Lung (tissue), 17 donors: ENCODE measurements at places on chromosomes 2 and 18. TPM values are rescaled to one million over a fixed set of nuclear protein-coding genes. Genes with fewer than 3 reads are reported as not detected.
A peak's percentile ranks its signal among the peaks of the same experiment; 100 is the strongest.

IL1RN gene
- total RNA-seq: 18.2 TPM

VIL1 gene
- total RNA-seq: 0.21 TPM

FLACC1 gene
- total RNA-seq: 8.6 TPM

BCL11A gene
- 21.1 TPM for total RNA-seq

CD302 gene
- total RNA-seq: 41.9 TPM

LCLAT1 gene
- 24.2 TPM for total RNA-seq

DSG1 gene
- total RNA-seq: not detected

RND3 gene
- total RNA-seq: 42.7 TPM

NCKAP5 gene
- total RNA-seq: 20.2 TPM

- H3K36me3 ChIP-seq: no peaks in the 10 kb centered on the region
- H3K4me1 ChIP-seq: no peaks in the 10 kb centered on the region
- H3K27me3 ChIP-seq: no peaks in the 10 kb centered on the region
- no peak for DNase-seq
- no peak within 1 kb of the TSS for H3K4me3 ChIP-seq
- no peak within 1 kb of the TSS for H3K27ac ChIP-seq
Measured at GRCh38 chr2:42764096-42764495, at the start of gene OXER1. TSS of gene OXER1 (minus strand) at chr2:42764135. CDS start at chr2:42764062, 73 bp downstream.

DNA sequence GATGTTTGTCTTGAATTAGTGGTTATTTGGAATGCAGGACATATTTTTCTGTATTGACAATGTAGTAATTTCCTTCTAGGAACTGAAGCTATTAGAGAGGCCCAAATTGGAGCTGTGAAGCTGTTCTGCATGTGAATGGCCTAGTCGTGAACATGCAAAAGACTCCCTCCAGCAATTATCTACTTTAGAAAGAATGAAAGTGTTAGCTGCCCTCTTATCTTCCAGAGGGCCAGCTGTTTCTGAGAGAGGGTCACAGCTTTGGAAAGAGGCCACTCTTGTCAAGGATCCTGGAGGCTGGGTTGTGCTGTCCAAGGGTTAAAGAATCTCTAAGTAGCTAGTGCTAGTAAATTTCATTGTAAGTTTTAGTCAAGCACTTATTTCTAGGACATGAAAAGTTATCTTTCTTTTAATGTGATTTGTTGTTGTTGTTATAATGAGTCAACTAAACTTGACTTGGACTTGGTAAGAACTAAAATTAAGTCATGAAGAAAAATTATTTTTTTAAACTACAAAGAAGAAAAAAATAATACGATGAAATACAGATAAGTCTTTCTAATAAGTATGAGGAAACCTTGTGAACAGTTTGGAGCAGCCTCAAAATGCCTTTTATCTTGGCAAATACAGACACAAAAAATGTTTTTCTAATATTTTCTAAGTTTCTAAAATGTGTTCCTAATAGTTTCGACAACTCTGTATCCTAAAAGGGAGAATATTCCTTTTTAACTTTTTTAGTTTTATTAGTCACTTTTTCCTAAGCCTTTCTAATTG lies 36.8 kb downstream of the DPP4 start:
- H3K36me3 ChIP-seq: no peaks in the 10 kb centered on the region
- no peaks in the 10 kb centered on the region for H3K27me3 ChIP-seq
- H3K4me1 ChIP-seq: no peaks in the 10 kb centered on the region
- H3K27ac ChIP-seq: peak overlapping the region; percentile 10
- H3K4me3 ChIP-seq: no peak overlapping the region

GRCh38 chr18:72273025-72273424 lies 271.1 kb downstream of the CBLN2 start:
- H3K4me1 ChIP-seq: no peaks in the 10 kb centered on the region
- no peak for DNase-seq
- H3K4me3 ChIP-seq: no peak overlapping the region

- no peak overlapping the region for H3K4me3 ChIP-seq
- peaks cover 2% of the 10 kb centered on the region for H3K36me3 ChIP-seq
- H3K27me3 ChIP-seq: no peaks in the 10 kb centered on the region
- H3K4me1 ChIP-seq: peaks cover 6% of the 10 kb centered on the region
Measured at GRCh38 chr2:15178946-15179345, 382.2 kb downstream of the NBAS start.

- H3K27me3 ChIP-seq: no peaks in the 10 kb centered on the region
- H3K27ac ChIP-seq: no peak overlapping the region
- no peak overlapping the region for H3K4me3 ChIP-seq
- no peak for DNase-seq
- no peaks in the 10 kb centered on the region for H3K36me3 ChIP-seq
Measured at GRCh38 chr18:474416-474815, 26.1 kb downstream of the COLEC12 start.

DNA sequence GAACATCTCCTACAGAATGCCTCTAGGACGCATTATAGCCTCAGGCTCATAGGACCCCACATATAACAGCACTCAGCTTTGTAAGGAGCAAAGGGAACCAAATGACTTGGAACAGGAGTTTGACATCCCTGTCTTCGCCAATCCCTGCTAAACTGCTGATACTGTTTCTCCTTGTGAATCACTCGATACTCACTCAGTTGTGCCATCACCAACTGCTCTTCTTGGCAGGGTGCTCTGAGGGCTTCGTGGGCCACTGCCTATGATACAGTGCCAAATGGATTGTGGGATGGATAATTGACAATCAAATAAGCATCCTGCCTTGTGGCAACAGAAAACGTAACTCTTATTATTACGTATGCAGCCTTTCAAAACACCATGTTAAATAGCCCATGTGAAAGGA lies 396.3 kb downstream of the RIT2 start:
- no peaks in the 10 kb centered on the region for H3K36me3 ChIP-seq
- DNase-seq: no peak
- H3K27me3 ChIP-seq: no peaks in the 10 kb centered on the region
- H3K4me3 ChIP-seq: no peak overlapping the region
- H3K4me1 ChIP-seq: no peaks in the 10 kb centered on the region

DNA sequence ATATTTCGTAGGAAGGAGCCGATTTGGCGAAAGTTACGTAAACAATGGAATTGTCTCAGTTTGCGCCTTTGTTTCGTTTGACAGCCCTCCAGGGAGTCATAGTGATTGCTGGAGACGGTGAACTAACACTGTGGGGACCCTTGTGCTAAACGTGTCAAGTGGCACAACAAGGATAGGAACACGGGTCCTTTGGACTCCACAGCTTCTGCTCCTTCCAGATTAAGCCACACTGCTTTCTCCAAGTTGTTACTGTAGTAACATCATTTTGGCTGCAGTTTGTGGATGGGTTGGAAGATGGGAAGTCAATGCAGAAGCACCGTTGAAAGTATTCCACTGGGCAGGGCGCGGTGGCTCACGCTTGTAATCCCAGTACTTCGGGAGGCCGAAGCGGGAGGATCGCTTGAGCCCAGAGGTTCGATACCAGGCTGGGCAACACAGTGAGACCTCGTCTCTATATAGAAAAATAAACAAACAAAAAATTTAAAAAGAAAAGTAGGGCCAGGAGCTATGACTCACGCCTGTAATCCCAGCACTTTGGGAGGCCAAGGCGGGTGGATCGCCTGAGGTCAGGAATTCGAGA lies 636 bp upstream of the IMMT start:
- peak overlapping the region; percentile 82 for H3K4me3 ChIP-seq
- DNase-seq: no peak
- H3K4me1 ChIP-seq: peaks cover 17% of the 10 kb centered on the region
- H3K27ac ChIP-seq: peak overlapping the region; percentile 89

DNA sequence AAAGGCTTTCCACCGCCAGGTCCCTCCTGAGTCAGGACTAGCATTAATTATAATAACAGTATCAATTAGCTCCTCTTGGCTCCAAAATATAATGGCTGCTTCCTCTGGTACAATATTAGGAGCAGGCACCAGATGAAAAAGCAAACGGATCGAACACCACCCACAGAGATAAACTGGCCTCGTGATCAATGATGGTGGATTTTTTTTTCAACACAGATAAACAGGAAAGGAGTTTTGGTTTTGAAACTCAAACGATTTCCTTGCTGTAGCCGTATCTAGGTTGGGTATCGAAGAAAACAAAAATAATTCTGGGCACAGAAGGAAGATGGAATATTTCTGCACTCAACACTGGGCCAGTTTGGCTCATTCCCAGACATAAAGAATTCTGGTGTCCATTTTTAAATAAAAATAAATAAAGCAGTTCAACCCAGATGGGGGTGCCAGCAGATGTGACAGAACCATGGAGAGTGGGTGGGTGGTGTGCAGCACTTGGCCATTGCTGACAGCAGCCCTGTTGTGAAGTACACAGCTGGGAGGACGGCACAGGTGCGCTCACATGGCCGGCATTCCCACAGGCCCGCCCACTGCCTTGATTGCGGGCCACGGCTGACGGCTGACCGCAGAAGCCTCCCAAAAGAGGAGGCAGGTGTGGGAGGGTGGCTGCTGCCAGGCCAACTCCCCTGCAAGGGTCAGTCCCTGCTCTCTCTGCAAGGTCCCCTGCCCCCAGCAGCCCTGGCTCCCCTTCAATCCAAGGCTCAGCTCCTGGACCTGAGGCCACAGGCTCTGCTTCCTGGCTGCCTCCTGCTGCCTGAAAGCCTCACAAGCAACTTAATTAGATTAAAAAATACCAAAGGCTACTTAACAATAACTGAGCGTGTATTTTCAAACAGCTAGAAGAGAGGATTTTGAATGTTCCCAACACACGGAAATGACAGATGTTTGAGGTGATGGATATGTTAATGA lies 351.9 kb upstream of the ID2 start:
- no peaks in the 10 kb centered on the region for H3K36me3 ChIP-seq
- H3K4me3 ChIP-seq: no peak overlapping the region
- H3K27ac ChIP-seq: no peak overlapping the region
- H3K27me3 ChIP-seq: no peaks in the 10 kb centered on the region
- no peak for DNase-seq

DNA sequence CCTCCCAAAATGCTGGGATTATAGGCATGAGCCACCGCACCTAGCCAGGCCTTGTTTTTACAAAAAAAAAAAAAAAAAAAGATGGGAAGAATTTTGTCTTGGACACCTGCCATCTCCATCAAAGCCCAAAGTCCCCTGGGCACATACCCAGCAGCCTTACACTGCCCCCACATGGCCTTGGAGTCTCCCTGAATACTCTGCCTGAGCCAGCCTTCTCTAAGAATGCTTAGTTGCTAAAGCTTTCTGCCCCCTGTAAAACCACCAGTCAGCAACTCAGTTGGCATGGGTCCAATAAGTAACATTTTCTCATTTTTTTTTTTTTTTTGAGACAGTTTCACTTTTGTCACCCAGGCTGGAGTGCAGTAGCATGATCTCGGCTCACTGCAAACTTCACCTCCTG lies 40.6 kb downstream of the SPC25 start:
- no peaks in the 10 kb centered on the region for H3K4me1 ChIP-seq
- H3K27ac ChIP-seq: no peak overlapping the region
- DNase-seq: peak; percentile 48
- H3K36me3 ChIP-seq: peaks cover 3% of the 10 kb centered on the region
- no peaks in the 10 kb centered on the region for H3K27me3 ChIP-seq
- H3K4me3 ChIP-seq: no peak overlapping the region

GRCh38 chr2:88942798-88943197 lies 251.3 kb downstream of the RPIA start:
- no peaks in the 10 kb centered on the region for H3K36me3 ChIP-seq
- H3K4me1 ChIP-seq: no peaks in the 10 kb centered on the region
- H3K27me3 ChIP-seq: no peaks in the 10 kb centered on the region
- H3K4me3 ChIP-seq: no peak overlapping the region
- no peak for DNase-seq

GRCh38 chr2:113212245-113213060 lies 38.7 kb downstream of the PSD4 start:
- peak; percentile 61 for DNase-seq
- H3K27me3 ChIP-seq: no peaks in the 10 kb centered on the region
- no peaks in the 10 kb centered on the region for H3K36me3 ChIP-seq
- peaks cover 9% of the 10 kb centered on the region for H3K4me1 ChIP-seq
- no peak overlapping the region for H3K4me3 ChIP-seq
- no peak overlapping the region for H3K27ac ChIP-seq

DNA sequence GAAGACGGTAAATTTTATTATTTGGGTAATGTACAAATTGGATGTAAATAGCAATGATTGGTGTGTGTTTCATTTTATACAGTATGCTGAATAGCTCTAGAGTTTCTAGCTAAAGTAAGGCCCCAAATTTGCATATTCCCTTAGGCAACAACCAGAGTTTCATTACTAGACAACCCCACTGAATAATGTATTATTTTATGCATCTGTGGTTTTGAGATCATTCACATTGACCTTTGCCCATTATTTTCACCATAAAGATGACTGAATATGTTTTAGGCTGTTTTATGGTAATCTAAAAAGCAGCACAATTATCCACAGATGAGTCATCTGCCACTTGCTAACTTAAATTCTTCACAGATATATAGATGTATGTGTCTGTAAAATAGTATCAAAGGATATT lies 44.5 kb upstream of the C2orf74 start:
- no peak overlapping the region for H3K4me3 ChIP-seq
- H3K27me3 ChIP-seq: no peaks in the 10 kb centered on the region
- no peaks in the 10 kb centered on the region for H3K4me1 ChIP-seq
- no peak for DNase-seq
- H3K27ac ChIP-seq: no peak overlapping the region

- DNase-seq: no peak
- H3K4me3 ChIP-seq: no peak overlapping the region
- H3K27me3 ChIP-seq: no peaks in the 10 kb centered on the region
- no peaks in the 10 kb centered on the region for H3K36me3 ChIP-seq
Measured at GRCh38 chr2:182081602-182082260, 96.1 kb downstream of the PPP1R1C start.

DNA sequence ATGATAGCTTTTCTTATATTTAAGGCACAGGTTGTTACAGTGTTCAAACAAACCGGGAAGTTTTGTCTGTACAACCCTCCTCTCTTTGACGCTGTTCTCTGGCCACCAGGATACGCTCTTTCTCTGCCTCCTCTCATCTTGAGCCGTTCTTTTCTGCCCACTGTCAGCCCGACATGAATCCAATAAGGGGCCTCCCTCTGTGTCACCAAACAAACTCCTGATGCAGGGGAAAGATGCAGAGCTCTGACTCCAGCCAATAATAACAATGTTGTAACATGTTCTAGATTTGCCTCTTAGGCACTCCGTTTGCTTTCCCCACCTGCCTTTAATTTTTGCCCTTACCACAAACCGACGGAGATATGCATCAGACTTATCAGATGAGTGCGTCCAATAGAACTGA lies 449.3 kb downstream of the SLC4A3 start:
- no peaks in the 10 kb centered on the region for H3K36me3 ChIP-seq
- H3K27ac ChIP-seq: no peak overlapping the region
- H3K4me1 ChIP-seq: no peaks in the 10 kb centered on the region

DNA sequence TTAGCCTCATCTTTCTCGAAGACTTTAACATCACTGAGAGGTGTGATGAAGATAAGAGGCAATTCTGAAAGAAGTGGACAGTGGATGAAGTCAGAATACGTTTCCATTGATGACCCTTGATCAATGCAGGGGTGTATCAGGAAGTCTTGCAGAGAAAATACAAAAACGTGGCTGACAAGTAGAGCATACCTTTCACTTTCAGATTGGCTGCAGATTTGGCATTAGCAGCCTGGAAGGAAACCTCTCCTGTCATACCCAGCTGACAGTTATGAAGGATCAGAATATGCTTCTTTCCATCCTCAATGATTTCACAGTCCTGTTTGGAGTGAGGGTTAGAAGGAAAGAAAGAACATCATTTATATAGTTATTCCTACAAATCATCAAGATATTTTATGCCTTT lies 152.5 kb downstream of the PLEKHA3 start:
- no peak overlapping the region for H3K27ac ChIP-seq
- no peaks in the 10 kb centered on the region for H3K36me3 ChIP-seq
- no peak for DNase-seq
- H3K4me3 ChIP-seq: no peak overlapping the region
- H3K4me1 ChIP-seq: no peaks in the 10 kb centered on the region
